ENCODE measurements at places on chromosomes 13 and 19.

GRCh38 chr13:110616103-110617101 lies 1.1 kb downstream of the NAXD start:
- no peak for DNase-seq

DNA sequence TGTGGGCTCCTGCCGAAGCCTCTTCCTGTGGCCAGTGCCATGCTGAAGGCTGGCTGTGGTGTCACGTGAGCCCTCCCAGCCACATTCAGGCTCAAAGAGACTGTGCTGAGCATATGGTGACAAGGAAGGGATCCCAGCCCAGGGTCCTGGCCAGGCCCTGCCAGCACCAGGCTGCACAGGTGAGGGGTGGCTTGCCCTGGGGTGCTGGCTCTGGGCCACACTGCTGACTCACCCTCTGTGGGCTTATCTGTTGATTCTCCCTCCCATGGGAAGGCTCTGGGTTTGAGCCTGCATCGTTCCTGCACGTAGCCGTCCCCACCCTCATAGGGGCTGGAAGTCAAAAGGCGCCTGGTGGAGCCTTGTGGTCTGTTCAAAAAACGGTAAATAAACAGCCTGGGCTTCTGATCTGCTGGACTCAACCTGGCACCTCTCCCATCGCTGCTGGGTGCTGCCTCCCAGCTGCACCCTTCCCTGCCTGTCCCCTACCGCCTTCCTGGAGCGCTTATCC lies 31.1 kb downstream of the DNM2 start:
- peak; percentile 86 for DNase-seq

DNA sequence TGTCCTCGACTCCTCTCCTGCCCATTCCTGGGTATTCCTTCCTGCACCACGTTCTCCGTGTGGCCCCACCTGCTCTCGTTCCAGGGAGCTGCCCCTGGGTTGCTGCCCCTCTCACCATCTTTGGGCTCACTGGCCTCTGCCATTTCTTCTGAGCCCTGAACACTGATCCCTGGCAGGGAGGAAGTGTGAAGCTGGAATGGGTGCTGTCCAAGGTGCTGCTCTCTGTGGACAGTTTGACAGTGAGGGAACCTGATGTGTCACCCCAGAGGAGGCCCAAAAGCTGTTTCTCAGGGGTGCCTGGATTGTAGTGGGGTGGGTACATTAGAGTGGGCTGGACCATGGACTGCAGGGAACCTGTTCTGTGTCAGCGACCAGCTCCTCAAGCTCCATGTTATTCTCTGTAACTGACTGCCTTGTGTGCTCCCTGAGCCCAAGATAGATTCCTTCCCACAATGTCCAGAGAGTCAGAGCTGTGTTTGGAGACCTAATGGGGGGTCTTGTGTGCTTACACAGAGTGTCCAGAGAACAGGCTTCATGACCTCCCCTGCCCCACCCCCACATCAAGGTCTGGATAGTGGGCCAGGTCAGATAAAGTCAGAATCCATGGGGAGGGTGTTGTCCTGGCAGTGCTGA lies 7.2 kb upstream of the CEACAM8 start:
- no peak for DNase-seq

DNA sequence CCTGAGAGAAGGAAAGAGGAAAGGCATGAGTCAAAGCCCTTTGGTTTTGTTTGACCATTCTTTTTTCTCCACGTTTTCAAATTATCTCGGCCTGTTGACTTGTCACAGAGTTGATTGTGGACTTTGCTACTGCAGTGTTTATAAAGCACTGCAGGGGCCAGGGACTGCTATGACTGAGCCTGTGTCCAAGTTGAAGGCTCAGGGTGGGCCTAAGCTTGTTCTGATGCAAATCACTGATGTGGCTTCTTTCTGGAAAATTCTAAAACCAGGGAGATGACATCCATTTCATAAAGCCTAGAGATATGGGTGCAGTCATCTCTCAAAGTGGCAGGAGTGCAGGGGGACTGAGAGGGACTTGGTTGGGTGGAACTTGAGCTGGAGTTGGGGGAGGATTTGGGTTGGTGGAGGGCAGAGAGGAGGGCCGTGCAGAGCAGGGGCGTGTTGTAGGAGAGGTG lies 1.2 kb upstream of the CXCL17 start:
- no peak for DNase-seq

GRCh38 chr19:47351548-47351947 lies 2.4 kb downstream of the DHX34 start:
- no peak for DNase-seq

DNA sequence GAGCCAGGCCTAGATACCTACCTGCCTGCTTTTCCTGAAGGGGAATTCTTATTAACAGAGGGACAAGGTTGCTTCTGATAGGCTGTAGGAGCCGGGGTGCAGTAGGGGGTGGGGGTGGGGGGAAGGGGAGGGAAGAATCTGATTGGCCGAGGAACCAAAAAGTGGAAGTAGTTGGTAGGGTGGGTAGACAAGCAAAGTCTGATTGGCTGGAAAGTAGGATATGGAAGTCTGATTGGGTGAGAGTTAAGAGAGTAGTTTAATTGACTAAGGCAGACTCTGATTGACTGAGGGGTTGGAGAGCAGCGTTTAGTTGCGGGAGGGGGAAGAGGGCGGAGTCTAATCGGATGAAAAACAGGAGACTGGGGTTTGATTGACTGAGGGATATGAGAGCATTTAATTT lies 9.4 kb upstream of the CYP4F22 start:
- DNase-seq = no peak

- DNase-seq = peak; percentile 100
Measured at GRCh38 chr19:13905634-13906520, at the start of the genes BRME1 and CC2D1A. BRME1 (minus strand) TSS chr19:13906117; CDS start chr19:13904892, 1,225 bp downstream. CC2D1A (plus strand) TSS chr19:13906201; CDS start chr19:13906442, 241 bp downstream.

GRCh38 chr13:48994706-48995105 lies 19.0 kb downstream of the FNDC3A start:
- no peak for DNase-seq

- DNase-seq = no peak
Measured at GRCh38 chr13:33279414-33280278, 5.9 kb downstream of the STARD13 start.

DNA sequence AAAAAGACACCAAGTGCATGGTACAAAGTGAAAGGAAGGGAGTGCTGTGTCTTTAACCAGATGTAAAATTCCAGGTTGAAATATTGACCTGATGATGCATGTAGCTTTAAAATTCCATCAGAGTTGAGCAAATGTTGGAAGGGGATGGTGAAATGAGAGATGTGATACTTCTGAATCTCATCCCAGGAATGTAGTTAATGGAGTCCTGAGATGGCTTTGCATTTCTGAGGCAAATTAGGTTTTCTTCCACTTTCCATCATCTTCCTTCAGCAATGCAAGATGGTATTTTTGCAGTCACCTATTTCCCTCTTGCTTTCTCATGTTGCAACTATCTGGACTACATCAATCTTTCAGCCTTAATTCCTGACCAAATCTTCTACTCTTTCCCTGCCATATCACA lies 194.1 kb upstream of the MIR17HG start:
- DNase-seq = no peak

DNA sequence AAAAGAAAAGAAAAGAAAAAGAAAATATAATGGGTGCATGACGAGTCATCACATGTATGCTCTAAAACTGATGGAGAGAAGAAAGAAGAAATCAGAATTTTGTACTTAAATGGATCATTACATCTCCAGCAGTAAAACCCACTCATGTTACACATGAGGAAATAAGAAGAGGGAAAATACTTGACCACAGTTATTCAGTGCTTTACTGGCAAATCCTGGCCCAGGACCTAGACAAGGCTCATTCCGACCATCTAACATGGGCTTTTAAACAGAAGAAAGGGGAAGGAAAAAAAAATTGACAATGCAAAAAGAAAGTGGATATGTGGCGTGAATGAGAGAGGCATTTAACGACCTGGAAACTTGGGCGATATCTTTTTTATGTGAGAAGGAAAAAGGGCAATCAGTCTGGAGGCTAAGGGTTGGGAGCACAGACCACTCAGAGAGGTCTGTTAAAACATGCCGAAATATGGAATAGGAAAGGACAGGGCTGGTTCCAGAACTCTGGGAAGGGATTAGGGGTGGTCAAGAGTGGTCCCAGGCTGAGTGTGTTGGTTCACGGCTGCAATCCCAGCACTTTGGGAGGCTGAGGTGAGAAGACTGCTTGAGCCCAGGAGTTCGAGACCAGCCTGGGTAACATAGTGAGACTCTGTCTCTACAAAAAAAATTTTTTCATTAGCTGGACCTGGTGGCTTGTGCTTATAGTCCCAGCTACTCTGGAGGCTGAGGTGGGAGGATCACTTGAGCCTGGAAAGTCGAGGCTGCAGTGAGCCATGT lies 1.6 kb downstream of the SIGLECL1 start:
- no peak for DNase-seq

- no peak for DNase-seq
Measured at GRCh38 chr13:69306766-69307165, 800.9 kb upstream of the ATXN8OS start.

GRCh38 chr19:27733551-27734266 lies 1479.2 kb downstream of the UQCRFS1 start:
- no peak for DNase-seq

DNA sequence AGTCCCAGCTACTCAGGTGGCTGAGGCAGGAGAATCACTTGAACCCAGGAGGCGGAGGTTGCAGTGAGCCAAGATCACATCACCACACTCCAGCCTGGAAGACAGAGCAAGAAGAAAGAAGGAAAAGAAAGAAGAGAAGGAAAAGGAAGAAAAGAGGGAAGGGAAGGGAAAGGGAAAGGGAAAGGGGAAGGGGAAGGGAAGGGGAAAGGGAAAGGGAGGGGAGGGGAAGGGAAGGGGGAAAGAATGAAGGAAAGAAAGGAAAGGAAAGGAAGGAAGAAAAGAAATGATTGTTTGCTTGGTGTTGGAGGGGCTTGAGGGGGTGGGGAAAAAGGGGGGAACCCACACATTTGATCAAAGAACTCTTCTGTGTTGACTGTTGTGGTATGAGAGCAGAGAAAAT lies 10.0 kb downstream of the PMIS2 start:
- no peak for DNase-seq

GRCh38 chr13:30715837-30716236 lies 19.5 kb upstream of the ALOX5AP start:
- no peak for DNase-seq

DNA sequence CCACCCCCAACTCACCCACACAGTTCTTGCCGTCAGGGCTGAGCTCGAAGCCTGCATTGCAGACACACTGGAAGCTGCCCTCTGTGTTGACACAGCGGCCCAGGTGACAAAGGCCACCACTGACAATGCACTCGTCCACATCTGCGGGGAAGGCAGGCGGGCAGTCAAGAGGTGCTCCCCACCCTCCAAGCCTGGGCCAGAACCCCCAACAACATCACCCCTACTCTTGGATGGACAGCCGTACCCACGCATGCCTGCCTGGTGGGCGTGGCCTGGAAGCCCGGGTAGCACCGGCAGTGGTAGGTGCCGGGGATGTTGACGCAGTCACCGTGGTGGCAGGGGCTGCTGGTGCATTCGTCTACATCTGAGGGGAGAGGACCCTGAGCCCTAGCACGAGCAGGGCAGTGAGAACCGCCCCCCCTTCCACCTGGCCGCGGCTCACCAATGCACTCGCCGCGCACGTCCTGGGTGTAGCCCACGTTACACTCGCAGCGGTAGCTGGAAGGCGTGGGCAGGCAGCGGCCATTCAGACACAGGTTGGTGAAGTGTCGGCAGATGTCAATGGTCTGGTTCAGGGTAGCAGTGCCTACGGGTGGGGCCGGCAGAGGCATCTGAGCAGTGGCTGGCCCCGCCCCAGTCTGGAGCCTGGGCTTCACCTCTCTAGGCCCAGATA lies 13.3 kb downstream of the FBN3 start:
- DNase-seq = no peak

DNA sequence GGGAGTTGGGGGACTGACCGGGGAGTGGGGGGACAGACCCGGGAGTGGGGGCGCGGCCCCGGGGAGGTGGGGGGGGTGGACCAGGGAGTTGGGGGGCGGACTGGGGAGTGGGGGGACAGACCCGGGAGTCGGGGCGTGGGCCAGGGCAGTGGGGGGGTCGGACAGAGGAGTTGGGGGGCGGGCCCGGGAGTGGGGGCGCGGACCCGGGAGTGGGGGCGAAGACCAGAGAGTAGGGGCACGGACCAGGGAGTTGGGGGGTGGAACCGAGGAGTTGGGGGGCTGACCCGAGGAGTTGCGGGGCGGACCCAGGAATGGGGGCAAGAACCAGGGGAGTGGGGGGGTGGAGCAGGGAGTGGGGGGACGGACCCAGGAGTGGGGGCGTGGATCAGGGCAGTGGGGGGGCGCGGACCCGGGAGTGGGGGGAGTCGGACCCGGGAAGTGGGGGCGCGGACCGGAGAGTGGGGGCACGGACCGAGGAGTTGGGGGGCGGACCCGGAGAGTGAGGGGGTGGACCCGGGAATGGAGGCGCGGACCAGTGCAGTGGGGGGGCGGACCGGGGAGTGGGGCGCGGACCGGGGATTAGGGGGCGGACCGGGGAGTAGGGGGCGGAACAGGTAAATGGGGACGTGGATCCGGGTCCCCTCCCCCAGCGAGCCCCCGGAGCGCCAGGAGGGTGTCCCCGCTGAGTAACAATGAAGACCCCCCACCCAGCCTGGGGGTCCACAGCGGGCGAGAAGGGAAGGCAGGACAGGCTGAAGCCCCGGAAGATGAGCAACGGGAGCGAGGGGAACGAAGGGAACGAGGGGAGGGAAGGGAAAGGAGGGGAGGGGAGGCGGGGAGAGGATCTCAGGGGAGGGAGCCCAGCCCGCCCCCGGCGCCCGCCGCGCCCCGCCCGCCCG lies 589 bp downstream of the R3HDM4 start:
- no peak for DNase-seq

- no peak for DNase-seq
Measured at GRCh38 chr13:95307507-95307906, 6.3 kb upstream of the ABCC4 start.

- no peak for DNase-seq
Measured at GRCh38 chr13:23554000-23554399, 16.2 kb upstream of the TNFRSF19 start.

DNA sequence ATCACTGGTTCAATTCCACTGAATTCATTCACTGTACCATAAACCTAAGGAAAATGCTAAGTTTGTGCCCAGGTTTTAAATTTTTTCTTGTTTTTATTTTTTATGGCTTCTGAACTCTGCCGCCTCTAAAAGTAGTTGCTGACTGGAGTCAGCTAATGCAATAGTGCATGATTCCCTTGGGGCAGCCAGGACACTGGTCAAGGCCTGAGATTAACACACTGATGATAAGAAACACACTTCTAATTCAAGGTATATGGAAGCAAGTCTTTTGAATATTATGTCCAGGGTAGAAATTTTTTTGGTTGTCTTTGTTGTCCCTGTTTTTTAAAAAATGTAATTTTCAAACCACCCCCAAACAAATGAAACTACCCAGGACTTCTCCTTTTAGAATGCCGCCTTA lies 72.2 kb downstream of the CDADC1 start:
- DNase-seq = no peak

- no peak for DNase-seq
Measured at GRCh38 chr13:31896427-31896826, 135.1 kb upstream of the FRY start.

GRCh38 chr19:16288544-16288943 lies 36.1 kb upstream of the KLF2 start:
- DNase-seq = no peak

- DNase-seq = peak; percentile 62
Measured at GRCh38 chr19:55400281-55401087, 7.1 kb downstream of the UBE2S start.

- DNase-seq = no peak
Measured at GRCh38 chr13:22114630-22115311, 443.9 kb downstream of the FGF9 start.
